ENCODE measurements at places on chromosomes 16 and 17.

DNA sequence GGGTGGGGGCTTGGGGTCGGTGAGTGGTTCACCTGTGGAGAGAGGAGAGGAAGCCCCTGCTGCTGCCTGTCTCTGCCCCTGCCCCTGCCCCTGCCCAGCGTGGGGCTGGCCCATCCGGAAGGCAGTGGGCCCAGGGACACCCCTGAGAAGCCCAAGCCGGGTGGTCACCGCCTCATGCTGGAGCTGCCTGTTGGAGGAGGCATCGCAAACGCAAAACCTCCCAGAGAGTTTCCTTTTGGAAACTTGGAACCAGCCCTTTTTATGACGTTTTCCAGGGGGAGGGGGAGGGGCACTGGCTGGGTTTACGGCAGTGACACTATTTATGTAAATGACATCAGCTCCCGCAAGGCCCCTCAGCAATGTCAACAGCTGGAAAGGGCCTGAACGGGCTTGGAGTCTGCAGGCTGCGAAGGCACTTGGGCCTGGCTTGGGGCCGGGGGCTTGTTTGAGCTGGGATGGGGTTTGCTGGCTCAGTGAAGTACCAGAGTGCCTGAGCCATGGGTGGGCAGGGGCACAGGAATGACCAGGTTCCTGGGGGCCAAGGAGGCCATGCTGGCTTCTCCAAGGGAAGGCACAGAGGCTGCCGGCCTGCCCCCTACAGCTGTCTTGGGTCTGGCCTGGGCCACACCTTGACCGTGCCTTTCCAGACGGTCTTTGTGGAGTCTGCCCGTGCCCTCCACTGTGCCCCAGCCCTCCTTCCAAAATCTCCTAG is 219.5 kb downstream of the NTN1 start:
- DNase-seq: no peak

DNA sequence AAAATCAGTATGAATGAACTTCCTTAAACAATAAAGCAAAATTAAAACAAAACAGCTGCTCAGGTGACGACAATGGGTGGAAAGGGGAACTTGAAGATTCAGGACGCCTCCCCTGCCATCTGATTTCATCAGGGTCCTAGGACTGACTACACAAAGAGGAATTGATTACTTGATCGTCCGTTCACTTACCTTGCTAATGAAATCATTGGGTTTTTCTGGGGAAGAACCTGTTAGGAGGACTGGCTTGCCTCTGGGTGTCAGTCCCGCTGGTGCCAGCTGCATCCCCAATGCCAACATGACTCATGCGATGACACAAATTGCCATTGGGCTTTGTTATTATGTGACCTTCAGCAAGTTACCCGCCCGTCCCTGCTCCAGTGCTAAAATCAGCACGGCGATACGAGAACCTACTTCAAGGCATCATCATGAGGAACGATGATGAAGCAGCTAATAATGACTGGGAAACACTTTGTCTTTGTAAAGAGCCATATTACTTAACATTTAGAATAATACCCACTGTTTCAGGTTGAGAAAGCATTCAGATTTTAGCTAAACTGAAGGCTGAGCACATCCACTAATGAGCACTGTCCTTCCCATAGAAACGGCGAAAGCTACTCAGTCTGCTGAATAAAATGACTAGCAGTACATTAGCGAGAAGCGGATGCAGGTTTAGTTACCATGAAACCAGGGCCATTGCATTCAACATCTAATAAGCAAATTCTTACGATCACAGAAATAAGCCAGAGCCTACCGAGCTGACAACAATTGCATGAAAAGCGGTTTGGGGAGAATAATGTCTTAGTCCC is 139.4 kb downstream of the ZFHX3 start:
- DNase-seq: no peak

DNA sequence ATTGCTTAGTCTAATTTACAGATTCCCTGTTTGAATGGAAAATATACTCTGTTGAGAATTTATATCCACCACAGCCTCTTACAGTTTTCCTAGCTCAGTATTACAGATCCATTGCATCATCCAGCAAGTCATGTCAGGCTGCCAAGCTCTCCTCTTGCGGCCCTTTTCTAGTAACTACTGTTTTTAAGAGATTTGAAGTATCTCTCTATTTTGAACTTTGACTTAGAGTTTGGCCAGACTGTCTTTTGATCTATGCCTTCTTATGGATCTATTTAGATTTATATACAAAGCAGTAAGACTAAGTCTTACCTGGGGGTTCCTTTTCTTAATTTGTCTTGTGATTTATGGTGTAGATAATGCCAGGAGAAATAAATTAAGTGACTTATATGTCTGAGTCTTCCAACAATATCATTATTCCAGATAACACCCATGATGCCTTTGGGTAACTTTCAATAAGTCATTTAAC is 53.1 kb upstream of the ABCC11 start:
- no peak for DNase-seq

DNA sequence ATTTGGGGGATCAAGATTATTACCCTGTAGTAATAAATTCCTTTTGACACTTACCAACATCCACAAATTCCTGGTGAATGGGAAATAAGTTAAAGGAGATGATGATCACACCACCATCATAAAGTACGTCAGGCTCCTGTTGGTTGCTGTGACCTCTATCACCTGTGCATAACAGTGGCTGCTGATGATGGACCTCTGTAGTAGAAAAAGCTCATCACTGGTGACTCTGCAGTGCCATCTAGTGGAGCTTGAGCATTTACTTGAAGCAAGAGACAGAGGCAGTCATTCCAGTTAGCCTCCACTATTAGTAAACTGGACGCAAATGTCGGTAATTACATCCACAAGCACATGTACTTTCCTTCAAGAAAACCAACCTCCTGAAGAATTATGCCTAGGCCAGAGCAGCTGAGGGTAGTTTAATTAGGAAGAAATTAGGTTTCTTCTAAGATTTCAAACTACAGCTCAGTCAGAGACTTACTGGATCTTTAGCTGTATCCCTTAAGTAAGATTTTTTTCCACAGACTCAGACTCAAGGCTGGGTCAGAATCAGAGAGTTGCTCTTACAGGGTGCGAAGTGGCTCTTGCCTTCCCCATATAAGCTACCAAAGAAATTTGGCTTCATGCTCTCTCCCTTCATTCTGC is 39.3 kb downstream of the CYB561 start:
- peak; percentile 88 for DNase-seq

DNA sequence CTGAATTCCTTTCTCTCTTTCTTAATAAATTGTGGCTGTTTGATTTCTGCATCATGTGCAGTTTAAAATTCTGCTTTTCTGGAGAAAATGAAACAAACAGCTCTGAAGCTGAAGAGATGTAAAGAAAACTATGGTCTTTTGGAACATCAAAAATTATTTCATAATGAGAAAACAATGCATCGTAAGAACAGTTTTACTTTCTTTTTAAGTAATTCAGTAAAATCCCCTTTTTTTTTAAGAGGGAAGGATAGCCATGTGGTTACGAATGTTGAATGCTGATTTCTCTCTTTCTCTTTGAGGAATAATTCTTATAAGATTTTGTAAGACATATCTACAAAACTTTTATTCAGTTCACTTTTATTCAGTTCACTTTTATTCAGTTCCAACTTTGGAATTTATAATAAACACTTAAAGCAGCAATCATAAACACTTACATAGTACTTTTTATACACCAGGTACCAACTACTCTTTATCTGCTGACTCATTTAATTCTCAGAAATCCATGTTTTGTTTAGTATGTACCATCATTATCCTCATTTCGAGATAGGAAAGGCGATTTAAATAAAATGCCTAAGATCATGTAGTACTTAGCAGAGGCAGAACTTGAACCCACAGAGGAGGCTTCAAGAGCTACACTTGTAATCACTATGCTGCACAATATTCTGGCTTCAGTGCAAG is 26.6 kb downstream of the CNTNAP4 start:
- peak; percentile 7 for DNase-seq

DNA sequence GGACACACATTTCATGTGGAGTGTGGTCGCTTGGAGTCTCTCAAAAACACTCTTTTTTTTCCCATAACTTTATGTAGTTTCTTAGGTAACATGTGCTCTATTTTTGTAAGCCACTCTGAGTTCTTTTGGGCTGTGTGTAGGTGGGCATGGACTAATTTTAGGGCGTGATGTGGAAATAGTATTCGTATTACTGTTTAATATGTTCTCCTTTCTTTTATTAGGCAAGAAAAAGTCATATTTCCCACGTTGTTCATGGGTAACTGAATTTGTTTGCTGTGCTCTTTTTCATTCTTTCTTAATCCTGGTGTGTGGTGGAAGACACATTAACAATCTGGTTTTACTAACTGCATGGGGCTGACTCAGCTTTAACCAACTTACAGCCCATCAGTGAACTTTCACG is 27.4 kb downstream of the NDEL1 start:
- DNase-seq: no peak

DNA sequence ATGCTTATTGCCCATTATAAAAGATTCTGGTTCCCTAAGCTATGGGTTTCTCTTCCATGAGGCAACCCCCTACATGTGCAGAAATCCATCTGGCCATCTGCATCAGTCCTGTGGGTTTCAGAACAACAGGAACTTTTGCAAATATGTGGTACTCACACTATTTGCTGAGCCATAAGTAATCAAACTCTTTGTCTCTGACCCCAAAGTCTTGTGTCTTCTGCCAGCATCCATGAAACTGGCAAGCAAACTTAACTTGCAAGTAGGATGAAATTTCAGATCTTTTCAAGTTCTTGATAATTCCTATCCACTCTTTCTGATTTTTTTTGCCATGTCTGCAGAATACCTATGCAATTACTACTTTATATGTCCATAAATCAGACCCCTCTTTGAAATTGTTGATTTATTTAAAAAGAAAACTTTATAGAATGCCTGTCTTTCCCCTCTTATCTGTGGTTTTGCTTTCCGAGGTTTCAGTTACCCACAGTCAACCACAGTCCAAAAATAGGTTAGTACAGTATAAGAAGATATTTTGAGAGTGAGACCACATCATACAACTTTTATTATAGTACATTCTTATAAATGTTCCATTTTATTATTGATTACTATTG is 158.4 kb upstream of the IRX3 start:
- DNase-seq: no peak

- no peak for DNase-seq
Observed at GRCh38 chr16:56067406-56067805, 123.9 kb upstream of the GNAO1 start.

DNA sequence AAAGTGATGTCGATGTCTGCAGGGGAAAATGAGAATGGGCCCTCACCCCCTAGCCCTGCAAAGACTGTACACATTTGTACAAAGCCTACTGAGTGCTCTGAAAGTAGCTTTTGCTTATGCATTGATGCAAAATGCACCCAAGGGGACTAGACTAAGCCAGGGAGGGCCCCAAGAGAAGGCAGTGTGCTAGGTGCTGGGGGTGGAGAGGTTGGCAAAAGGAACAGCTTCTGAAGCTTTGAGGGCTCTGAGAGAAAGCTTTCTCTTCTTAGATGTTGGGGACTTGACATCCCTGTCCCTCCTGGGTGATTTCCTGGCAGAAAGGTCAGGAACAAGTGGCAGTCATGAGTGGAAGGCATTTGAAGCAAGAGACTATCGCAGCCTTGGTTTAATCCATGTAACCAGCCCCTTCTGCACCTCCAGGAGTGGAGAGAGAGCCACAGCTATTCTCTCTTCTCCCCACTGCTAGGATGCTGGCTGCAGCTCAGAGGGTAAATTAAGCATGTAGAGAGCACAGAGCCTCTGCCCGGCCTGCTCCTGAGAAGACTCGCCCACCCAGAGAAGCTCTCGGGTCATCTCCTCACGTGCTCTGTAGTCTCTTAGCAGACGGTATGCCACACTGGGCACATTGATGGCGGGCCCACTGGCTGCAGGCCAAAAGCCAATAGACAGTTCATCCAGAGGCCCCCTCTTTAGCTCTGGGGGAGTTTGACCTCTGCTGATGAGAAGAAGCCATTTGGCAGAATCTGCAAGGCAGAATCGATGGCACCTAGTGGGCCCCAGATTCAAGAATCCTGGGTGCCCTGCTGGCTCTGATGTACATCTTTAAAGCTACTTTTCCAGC is 221.4 kb downstream of the MSI2 start:
- DNase-seq: no peak

- no peak for DNase-seq
Observed at GRCh38 chr16:51473091-51473490, 322.0 kb upstream of the SALL1 start.

DNA sequence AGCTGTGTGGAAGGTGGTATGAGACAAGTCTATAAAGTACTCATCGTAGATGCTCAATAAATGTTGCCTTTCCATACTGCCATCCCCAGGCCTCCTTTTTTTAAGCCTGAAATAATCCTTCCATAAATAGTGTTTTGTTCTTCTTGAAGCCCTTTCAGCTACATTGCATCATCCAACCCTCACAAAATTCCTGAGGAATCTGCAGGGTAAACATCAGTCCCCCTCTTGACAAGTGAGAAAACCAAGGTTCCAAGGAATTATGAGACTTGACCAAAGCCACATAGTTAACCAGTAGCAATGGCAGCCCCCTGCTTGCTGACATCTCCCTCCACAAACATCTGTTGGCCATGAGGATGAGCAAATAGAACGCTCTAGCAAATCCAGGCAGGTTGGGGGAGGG is 89.7 kb upstream of the CCL1 start:
- DNase-seq: no peak

DNA sequence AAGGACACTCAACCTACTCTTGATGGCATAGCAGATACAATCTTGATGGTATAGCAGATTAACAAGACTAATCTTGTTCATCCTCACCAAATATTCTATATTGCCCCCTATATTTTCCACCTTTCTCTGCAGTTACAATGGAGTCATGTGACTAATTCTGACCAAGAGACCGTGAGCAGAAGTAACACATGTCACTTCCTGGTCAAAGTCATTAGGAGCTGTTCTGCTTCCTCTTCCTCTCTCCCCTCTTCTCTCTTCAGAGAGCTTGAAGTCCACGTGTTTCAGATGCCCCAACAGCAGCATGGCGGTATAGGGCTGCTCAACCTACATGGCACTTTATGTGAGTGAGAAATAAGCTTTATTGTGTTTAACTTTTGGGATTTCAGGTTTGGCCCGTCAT is 55.3 kb upstream of the ERCC4 start:
- DNase-seq: no peak

DNA sequence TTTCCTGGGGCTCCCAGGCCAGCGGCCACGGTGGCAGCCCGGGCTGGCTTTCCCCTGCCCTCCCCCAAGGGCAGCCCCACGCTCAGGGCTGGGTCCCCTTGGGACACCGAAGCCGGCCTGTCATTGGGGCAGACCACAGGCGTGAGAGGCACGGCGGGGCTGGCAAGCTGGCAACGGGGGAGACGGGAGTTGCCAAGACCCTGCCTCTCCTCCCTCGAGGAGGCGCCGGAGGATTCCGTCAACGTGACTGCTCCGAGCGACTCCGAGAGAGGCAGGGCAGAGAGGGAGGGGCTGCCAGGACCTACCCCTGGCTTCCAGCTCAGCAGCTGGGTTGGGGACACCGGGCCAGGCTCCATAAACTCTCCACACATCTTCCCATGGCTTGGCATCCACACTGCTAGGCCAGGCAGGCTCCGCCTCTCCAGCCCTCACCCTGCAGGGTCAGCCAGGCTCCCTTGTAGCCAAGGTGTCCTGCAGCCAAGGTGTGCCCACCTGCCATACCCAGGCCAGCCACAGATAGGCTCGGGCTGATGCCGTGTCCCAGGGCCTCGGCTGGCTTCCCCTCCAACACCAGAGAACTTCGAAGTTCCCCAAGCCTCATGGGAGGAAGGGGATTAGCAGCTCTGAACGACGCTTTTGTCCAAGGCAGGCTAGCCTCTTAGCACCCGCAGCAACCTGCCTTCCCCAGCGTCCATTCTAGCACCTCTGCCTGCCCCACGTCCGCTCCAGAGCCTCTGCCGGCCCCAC is 25.5 kb downstream of the TIMM22 start:
- DNase-seq: no peak

- no peak for DNase-seq
Observed at GRCh38 chr16:66481943-66482390, 54.9 kb downstream of the BEAN1 start.
